ENCODE measurements at places on chromosomes 1 and 21. TPM values are rescaled to one million over a fixed set of nuclear protein-coding genes. Genes with fewer than 3 reads are reported as not detected.

PCP4 gene
- polyA plus RNA-seq, result 6.0 TPM

DNA sequence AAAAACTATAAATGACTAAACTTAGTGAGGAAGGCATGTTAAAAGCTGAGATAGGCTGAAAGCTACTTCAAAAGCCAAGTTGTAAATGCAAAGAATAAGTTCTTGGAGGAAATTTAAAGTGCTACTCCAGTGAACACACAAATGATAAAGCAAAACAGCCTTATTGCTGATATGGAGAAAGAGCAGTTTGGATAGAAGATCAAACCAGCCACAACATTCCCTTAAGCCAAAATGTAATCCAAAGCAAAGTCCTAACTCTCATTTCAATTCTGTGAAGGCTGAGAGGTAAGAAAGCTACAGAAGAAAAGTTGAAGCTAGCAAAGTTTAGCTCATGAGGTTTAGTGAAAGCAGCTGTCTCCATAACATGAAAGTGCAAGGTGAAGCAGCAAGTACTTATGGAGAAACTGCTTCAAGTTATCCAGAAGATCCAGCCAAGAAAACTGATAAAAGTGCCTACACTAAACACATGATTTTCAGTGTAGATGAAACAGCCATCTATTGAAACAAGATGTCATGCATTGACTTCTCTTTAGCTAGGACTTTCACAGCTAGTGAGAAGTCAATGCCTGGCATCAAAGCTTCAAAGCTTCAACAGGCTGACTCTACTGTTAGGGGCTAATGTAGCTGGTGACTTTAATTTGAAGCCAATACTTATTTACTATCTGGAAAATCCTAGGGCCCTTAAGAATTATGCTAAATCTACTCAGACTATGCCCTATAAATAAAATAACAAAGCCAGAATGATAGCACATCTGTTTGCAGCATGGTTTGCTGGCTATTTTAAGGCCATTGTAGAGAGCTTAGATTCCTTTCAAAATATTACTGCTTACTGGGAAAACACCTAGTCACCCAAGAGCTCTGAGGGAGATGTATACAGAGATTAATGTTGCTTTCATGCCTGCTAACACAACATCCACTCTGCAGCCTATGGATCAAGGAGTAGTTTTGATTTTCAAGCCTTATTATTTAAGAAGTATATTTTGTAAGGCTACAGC lies 188.6 kb downstream of the EIF4G3 start:
- no peak for DNase-seq

UMODL1 gene
- 0.15 TPM for polyA plus RNA-seq

GRCh38 chr1:177794376-177794991 lies 175.4 kb downstream of the SEC16B start:
- no peak for DNase-seq

DNA sequence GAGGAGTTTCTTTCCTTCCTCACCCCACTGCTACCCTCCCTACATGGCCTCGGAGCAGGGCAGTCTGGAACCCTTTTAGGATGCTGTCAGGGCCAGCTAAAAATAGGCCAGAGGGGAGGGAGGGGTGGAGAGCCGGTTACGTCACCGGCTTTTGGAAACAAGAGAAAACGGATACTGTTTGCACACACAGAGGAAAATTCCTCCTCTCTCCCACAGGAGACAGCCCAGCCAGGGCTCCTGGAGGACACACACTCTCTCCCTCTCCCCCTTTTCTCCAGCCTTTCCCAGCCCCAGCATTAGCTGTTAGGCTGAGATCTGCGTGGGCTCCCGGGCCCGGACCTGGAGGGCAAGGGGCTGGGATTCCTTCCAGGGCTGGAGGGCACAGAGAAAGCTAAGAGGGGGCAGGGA lies 20.0 kb upstream of the ALDH4A1 start:
- DNase-seq, result peak; percentile 82

DNA sequence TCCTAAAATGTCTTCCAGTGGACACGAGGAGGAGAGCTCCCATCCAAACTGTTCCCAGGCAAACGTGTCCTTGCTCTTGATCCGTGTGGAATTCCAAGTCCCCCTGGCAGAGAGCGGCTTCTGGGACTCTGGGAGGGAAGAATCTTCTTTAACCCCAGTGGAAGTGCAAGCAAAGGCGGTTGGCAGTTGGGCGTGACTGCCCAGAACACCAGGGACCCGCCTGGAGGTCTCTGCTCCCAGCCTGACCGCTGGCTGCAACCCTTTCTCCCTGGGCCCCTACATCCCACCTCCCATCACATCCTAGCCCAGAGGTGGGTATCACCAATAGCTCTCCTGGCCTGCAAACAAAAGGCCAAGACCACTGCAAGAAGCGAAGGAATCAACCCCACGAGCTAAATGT lies 17.8 kb downstream of the CASZ1 start:
- no peak for DNase-seq

GRCh38 chr1:21160263-21160796 lies 16.4 kb downstream of the EIF4G3 start:
- DNase-seq, result no peak

- peak; percentile 9 for DNase-seq
These were observed 987 bp downstream of the DYNLT4 start for GRCh38 chr1:44806025-44806703.

DNA sequence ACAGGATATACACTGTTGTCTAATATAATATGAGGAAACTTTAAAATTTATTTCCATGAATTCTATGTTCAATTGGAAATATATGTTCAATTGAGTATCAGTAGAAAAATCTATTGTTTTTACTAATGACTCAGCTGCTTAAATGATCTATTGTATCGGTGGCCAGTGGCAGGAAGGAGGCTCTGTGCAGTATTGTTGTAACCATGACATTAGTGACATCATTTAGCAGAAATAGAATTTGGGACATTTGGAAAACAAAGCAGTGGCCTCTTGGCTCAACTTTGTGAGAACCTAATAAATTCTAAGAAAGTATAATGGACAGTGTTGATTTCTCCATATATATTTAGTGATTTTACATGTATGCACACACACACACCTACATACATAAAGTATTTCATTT lies 257.4 kb downstream of the PDE4B start:
- DNase-seq, result no peak

- DNase-seq, result no peak
These were observed 23.8 kb downstream of the RPS27 start for GRCh38 chr1:154014154-154014907.

RIMS3 gene
- 0.32 TPM for polyA plus RNA-seq

OR2T2 gene
- polyA plus RNA-seq, result not detected

GRCh38 chr1:93800856-93801255 lies 78.2 kb downstream of the DNTTIP2 start:
- no peak for DNase-seq

DNA sequence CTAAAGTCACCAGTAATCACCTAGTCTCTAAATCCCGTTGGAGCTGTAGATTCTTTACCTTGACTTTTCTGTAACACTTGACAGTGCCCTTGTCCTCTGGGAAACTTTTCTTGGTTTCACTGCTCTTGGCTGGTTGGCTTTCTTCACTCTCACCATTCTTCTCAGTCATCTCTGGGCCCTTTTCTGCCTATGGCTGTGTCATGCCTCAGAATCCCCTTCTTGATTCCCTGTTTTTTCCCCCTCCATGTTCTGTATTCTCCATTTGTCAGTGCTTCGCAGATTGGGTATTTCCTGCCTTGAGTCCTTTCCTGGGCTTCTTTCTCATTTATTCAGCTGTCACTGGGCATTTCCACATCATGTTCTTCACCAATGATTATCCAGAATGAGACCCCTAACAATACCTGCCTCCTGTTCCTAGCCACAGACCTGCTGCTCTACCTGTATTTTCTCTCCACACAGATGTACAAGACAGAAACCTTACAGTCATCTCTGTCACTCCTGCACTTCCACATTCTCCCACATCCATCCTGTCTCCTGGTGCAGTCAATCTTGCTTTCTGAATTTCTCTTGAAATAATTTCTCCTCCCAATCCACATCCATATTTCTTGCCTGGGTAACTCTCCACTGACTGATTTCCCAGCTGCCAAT lies 14.7 kb downstream of the UCK2 start:
- no peak for DNase-seq

SLC45A3 gene
- polyA plus RNA-seq, result 4.6 TPM

TINAGL1 gene
- polyA plus RNA-seq, result 64.4 TPM

BPNT1 gene
- polyA plus RNA-seq, result 11.2 TPM

DNA sequence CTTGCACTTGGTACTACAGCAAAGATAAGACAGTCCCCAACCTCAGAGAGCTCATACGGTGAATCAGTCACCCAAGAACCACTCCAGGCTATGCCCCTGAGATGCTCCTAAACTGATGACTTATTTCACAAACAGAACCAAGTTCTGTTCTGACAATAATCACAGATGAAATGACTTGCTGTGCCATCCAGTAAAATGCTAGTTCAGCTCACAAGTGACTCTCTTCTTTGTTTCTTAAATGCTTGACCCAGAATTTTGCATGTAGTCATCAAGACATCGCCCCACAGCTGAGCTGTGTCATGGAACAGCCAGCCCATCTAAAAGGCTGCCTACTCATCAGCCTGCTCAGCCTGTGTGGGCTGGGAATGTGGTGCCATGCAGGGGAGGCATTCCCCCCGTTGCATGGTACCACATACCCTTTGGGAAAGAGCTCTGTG lies 6.1 kb upstream of the SLC19A2 start:
- DNase-seq, result no peak

DNA sequence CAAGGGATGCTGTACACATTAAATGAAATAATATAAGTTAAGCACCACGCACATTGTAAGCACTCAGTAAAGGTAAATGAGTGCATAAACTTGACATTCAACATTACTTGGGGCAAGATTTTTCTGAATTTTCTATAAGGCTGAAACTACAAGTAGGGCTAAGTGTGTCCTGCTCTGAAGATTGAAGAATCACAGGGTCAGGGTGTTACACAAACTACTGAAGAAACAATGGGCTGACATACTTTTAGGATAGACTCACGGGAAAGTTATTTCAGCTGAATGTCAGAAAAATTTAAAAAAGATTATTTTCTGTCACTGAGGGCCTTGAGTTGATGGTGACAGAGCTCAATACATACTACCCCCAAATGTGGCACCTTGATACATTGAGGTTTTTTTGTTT lies 644.2 kb upstream of the PLXNA2 start:
- DNase-seq, result no peak

GRCh38 chr1:69738458-69739250 lies 170.9 kb downstream of the LRRC7 start:
- no peak for DNase-seq

- DNase-seq, result no peak
These were observed 544.4 kb upstream of the CXADR start for GRCh38 chr21:16968436-16968835.

GRCh38 chr1:26287033-26287711 lies 7.3 kb downstream of the SH3BGRL3 start:
- no peak for DNase-seq

NIBAN1 gene
- polyA plus RNA-seq, result 6.9 TPM

DNA sequence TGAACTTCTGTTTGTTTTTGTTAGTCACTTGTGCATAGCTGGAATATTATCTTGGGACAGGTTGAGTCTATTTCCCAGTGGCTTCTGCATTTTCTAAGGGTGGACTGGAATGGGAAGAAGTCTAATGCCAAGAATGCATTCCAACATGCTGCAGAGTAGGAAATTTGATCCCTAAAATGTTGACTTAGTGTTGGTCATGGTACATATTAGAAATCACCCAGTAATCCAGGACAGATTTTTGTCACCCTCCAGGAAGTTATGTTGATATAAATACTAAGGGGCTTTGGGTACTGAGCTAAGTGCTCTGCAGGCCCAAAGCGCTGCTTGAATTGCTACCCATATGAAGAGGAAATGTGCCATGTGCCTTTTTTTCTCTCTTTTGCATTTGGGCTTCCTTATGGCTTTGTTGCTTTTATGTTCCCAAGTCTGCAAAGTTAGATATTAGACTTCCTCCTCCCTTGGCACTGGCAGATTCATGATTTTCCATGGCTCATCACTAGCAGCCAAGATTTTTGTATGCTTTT lies 10.0 kb downstream of the ARID1A start:
- no peak for DNase-seq

RHOU gene
- polyA plus RNA-seq, result 70.5 TPM

DNA sequence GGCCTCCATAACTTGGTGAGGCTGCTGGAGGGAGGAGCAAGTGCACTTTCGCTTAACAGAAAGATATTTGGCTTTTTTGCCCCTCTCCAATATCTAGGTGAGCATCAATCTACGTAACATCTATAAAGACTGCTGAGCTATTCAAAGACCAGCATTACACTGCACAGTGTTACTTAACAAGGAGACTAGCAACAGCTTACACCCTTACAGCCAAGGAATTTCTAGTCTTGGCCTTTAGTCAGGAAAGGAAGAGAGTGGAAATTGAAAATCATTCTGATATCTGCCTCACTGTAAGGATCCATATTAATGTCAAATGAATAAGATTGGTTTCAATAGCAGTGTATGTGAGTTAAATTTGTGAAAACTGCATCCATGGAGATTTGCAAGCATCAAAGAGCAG lies 163.9 kb upstream of the DUSP10 start:
- DNase-seq, result no peak

ESRRG gene
- 2.8 TPM for polyA plus RNA-seq

DNA sequence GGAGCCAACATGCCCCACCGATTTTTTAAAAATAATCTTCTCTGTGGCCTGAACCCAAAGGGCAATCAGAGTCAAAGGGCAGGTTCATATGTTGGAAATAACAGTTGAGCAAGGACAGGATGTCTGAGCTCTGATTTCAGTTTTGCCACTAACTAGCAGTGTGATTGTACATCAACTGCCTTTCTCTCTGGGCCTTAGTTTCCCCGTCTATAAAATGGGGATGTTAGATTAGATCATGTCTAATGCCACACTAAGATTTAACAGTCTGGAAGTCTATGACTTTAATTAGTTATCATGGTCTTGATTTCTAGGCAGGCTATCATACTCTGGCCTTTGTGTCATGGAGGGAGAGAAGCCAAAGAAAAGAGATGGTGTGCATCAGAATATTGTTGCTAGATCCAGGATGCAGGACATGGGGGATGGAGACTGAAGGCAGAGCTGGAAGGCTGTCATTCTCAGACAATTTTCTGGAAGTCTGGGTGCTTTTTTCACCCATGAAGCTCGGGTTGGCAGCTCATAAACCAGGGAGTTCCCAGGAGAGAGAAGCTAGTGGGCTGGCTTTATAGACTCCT lies 28.4 kb downstream of the IER5 start:
- no peak for DNase-seq

GRCh38 chr21:44050276-44050675 lies 38.2 kb downstream of the TRAPPC10 start:
- DNase-seq, result no peak

- no peak for DNase-seq
These were observed 175.0 kb downstream of the DAB1 start for GRCh38 chr1:57248830-57249229.

- DNase-seq, result no peak
These were observed 27.6 kb upstream of the HUNK start for GRCh38 chr21:31845151-31845729.

- no peak for DNase-seq
These were observed 7.5 kb downstream of the HPCAL4 start for GRCh38 chr1:39683591-39684312.

Data from hepatocyte (in vitro differentiated cells).